ENCODE measurements at places on chromosomes 2 and 18.

DNA sequence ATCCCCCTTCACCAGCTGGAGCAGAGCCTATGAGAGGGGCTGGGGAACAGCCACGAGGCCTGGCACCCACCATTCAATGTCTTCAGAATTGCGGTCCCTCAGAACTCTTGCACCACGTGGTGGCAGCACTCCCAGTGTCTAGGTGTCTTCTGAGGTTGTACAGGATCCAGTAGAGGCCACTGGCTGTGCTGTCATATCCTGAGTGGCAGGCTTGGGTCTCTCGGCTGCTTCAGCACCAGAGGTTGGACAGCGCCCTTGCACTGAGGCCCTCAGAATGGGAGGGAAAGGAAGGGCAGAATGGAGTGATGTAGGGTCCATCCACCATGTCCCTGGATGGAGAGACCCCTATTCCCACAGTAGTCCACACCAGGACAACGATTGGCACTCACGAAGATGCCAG is 112.0 kb upstream of the TEKT4 start:
- no peak for DNase-seq

DNA sequence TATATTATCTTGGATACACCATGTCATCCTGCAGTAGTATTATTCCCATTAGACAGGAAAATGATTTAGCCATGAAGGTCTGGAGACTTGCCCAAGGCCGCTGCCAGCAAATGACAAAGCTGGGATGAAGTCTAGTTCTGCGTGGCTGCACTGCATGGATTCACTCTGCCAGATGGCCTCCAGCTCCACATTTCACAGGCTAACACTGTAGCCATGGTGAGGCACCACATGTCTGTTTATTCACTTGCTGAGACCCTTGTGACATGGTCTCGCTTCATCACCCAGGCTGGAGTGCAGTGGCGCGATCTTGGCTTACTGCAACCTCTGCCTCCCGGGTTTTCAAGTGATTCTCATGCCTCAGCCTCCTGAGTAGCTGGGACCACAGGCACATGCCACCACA is 31.5 kb upstream of the SCG2 start:
- no peak for DNase-seq

DNA sequence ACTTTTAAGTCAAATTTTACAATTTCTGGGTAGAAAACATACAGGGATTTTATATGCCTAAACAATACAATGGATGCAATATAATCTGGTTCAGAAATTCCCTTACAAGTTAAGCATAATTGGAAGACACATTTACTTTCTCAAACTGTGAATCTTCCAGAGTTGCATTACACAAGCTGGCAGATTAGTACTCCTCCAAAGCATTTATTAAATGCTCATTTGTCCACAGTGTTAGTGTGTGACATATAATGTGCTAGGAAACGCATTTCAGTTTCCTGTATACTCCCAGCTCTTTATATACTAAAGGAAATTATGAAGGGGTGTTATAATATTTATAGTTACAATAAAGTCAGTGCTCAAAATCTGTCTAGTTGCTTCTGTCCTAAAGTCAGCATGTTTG is 239.0 kb upstream of the FIGN start:
- no peak for DNase-seq

DNA sequence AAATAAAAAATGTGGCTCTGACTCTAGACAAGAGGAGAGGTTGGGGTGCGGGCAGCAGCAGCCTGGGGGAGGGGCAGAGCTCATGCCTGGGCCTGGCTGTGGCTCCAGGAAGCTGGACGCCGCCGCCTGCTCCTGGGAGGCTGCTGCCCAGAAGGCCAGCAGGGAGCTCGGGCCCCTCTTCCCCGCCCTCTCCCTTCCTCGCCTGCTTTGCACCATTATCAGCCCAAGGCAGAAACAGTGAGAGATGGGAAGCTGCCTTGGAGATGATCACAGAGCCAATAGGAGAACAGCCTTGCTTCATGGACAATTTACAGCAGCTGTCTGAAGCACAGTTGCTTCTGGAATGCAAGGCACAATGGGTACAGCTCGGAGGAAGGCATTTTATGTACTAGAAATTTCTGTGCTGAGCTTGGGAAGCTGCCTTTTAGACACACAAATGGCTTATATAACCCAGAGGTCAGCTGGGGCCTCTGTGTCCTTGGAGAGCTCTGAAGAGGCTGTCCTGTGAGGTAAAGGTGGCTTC is 55.3 kb upstream of the AFF3 start:
- no peak for DNase-seq
